IPS DF 6.9 (cell line): ENCODE measurements at places on chromosomes 1 and 21.
A peak's percentile ranks its signal among the peaks of the same experiment; 100 is the strongest.

DNA sequence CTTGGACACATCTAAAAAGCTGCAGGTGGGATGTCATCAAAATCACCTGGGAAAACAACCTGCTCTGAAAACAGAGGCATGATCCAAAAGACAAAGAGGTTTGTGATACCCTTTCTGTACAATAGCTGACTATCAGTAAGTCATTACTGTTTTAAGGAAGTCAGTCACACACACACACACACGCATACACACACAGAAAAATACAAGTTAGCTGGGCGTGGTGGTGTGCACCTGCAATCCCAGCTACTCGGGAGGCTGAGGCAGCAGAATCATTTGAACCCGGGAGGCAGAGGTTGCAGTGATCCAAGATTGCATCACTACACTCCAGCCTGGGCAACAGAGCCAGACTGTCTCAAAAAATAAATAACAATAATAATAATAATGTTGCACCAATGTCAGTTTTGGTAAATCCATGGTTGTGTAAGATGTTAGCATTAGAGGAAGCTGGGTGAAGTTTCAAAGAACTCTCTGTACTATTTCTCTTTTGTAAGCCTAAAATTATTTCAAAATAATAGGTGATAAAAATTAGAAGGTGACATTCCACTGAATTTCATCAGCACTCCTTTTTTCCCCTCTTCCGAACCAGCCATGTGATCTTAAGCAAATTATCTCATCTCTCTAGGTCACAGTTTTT is 9.9 kb upstream of the HLCS start:
- H3K27me3 ChIP-seq, result peaks cover 3% of the 10 kb centered on the region; the same call in 1 of the 2 replicates
- H3K36me3 ChIP-seq, result no peaks in the 10 kb centered on the region
- no peak overlapping the region for H3K4me3 ChIP-seq
- peaks cover 2% of the 10 kb centered on the region for H3K4me1 ChIP-seq
- no peak for DNase-seq

DNA sequence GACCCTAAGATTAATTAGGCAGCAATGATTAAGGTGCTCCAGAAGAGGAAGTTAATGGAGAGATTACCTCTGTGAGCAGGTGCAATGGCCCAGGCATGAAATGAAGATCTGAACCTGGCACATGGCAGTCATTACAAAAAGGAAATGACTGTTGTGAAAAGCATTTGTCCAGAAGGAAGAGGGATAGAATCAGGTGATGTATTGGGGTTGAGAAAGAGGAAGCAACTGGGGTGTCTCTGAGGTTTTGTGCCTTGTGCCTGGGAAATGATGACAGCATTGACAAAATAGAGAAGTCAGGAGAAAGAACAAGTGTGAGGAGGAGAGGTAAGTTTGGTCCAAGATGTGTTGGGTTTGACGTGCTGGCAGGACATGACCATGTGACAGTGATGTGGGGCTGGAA is 5.6 kb downstream of the CRCT1 start:
- no peaks in the 10 kb centered on the region for H3K4me1 ChIP-seq
- no peak for DNase-seq
- H3K27me3 ChIP-seq, result no peaks in the 10 kb centered on the region
- H3K27ac ChIP-seq, result no peak overlapping the region
- H3K4me3 ChIP-seq, result no peak overlapping the region

GRCh38 chr1:113422315-113423068 is 32.2 kb downstream of the MAGI3 start:
- H3K27me3 ChIP-seq, result no peaks in the 10 kb centered on the region
- no peaks in the 10 kb centered on the region for H3K36me3 ChIP-seq
- no peaks in the 10 kb centered on the region; the same call in 1 of the 2 replicates for H3K4me1 ChIP-seq
- H3K4me3 ChIP-seq, result no peak overlapping the region

DNA sequence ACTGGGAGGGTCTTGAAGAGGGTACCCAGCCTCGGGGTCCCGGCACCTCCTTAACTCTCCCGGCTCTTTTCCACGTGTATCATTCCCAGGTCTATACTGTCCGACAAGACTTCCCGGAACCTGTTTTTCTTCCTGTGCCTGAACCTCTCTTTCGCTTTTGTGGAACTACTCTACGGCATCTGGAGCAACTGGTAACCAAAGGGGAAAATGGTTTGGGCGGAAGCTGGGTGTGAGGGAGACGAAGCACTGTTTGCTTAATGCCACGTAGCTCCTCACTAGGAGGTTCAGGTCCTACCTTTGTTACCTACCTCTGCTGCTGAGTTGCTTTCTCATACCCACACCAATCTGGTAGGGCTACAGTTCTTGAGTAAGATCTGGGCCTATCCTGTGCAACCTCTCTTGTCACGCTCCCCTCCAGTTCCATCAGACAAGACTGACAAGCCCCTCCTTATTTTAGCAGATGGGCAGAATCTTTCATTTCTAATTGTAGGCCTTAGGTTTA is 642 bp downstream of the SLC30A7 start:
- H3K4me1 ChIP-seq, result no peaks in the 10 kb centered on the region
- no peaks in the 10 kb centered on the region for H3K36me3 ChIP-seq
- H3K27ac ChIP-seq, result no peak overlapping the region
- no peaks in the 10 kb centered on the region for H3K27me3 ChIP-seq
- no peak for DNase-seq
- H3K4me3 ChIP-seq, result peak overlapping the region; percentile 82

DNA sequence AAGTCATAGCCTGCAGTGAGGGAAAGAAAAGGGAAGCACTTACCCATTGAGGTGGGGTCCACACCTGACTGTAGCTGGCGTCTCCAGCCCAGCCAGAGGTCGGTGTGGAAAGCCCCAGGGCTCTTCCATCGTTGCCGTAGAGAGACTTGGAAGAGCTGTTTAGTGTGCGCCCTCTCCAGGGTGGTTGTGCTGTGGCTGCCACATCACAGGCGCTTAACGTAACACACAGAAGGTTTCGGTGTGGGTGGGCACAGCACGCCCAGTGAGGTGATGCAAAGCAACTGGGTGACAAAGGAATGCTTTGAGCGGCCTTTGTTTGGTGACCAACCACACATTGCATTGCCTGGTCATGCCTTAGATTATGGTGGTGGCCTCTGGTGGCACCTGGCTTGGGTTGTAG is 36.8 kb upstream of the KIF1B start:
- H3K4me3 ChIP-seq, result no peak overlapping the region
- no peaks in the 10 kb centered on the region for H3K4me1 ChIP-seq
- no peak for DNase-seq
- peaks cover 13% of the 10 kb centered on the region; the same call in 1 of the 2 replicates for H3K36me3 ChIP-seq
- no peaks in the 10 kb centered on the region for H3K27me3 ChIP-seq

- H3K27ac ChIP-seq, result no peak overlapping the region
- no peak overlapping the region for H3K4me3 ChIP-seq
- H3K36me3 ChIP-seq, result no peaks in the 10 kb centered on the region
- DNase-seq, result no peak
- H3K4me1 ChIP-seq, result no peaks in the 10 kb centered on the region
- no peaks in the 10 kb centered on the region for H3K27me3 ChIP-seq
Observed at GRCh38 chr1:82214606-82215005, 413.9 kb downstream of the ADGRL2 start.

GRCh38 chr1:232278925-232279324 is 351.0 kb downstream of the SIPA1L2 start:
- H3K4me1 ChIP-seq, result peaks cover 8% of the 10 kb centered on the region
- no peak for DNase-seq
- no peaks in the 10 kb centered on the region for H3K36me3 ChIP-seq
- no peak overlapping the region for H3K4me3 ChIP-seq
- H3K27me3 ChIP-seq, result no peaks in the 10 kb centered on the region

- H3K4me1 ChIP-seq, result peaks cover 3% of the 10 kb centered on the region; the same call in 1 of the 2 replicates
- H3K27me3 ChIP-seq, result no peaks in the 10 kb centered on the region
- H3K4me3 ChIP-seq, result no peak overlapping the region
- no peak overlapping the region for H3K27ac ChIP-seq
- H3K36me3 ChIP-seq, result no peaks in the 10 kb centered on the region
Observed at GRCh38 chr1:173280899-173281660, 73.9 kb upstream of the TNFSF4 start.

- no peaks in the 10 kb centered on the region for H3K36me3 ChIP-seq
- no peak overlapping the region for H3K27ac ChIP-seq
- H3K27me3 ChIP-seq, result no peaks in the 10 kb centered on the region
- H3K4me1 ChIP-seq, result peaks cover 24% of the 10 kb centered on the region
- H3K4me3 ChIP-seq, result no peak overlapping the region
Observed at GRCh38 chr1:226656601-226657277, 82.3 kb downstream of the ITPKB start.

DNA sequence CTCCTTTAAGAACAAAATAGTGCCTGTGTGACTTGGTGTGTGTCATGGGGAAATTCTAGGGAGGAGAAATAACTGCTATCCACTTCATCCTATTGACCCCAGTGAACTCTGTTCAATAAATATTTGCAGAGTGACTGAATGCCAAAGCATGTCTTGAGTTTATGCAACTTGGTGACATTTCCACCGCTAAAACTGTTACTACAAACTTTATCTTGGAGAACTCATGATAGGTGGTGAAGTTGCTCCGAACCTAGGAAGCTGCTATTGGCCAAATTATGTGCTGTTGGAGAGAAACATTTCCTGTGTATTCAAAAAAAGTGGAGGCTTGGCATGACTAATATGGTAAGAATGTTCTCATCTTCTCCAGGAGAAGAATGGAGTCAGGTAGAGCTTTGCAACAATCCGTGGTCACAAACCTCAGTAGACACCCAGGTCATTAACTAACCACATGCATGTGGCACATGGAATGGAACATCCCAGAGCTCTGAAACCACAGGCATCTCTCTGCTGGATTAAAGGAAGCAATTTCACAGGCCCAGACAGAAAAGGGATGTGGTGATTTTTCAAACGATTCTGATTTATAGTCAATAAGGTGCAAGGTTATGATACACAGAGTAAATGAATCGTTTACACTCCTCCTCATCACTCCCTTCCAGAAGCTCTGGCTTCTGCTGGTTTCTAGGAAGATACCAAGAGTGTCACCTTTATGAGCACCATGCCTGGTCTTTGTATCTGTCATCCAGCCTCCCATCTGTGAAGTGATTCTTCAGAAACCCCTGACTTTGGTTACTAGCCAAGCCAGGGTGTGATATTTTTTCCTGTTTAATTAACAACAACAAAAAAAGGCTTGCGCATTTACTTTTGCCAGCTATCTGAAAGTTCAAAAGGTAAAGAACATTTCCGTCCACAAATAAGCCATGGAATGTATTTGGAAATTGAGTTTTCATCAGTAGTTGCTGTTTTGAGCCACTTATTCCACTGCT is 361.1 kb downstream of the TGFB2 start:
- H3K27ac ChIP-seq, result no peak overlapping the region
- no peaks in the 10 kb centered on the region for H3K4me1 ChIP-seq
- H3K4me3 ChIP-seq, result no peak overlapping the region
- no peak for DNase-seq
- no peaks in the 10 kb centered on the region for H3K36me3 ChIP-seq

DNA sequence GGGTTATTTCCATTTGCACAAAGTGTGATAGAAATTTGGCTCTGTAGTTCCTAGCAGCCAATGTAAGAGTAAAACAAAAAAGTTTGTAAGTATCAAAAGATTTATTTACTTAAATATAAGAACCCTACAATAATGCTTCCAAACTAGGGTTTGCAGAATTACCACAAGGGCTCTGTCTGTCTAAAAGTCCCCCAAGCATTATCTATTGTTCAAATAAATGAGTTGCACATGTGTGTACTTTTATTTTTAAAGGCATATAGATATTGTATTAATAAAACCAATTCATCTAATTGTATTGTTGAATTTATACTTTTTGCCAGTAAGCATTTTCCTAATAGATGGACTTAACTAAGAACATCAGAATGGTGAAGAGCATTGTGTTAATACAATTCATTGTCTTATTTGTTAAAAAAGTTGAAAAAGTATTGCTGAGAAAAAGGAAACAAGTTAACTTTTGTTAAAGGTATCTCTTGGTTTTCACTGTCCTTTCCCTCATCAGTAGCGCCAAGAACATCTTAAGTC is 863 bp upstream of the PTPRC start:
- no peaks in the 10 kb centered on the region for H3K27me3 ChIP-seq
- H3K4me1 ChIP-seq, result no peaks in the 10 kb centered on the region
- H3K27ac ChIP-seq, result no peak overlapping the region
- no peak overlapping the region for H3K4me3 ChIP-seq

DNA sequence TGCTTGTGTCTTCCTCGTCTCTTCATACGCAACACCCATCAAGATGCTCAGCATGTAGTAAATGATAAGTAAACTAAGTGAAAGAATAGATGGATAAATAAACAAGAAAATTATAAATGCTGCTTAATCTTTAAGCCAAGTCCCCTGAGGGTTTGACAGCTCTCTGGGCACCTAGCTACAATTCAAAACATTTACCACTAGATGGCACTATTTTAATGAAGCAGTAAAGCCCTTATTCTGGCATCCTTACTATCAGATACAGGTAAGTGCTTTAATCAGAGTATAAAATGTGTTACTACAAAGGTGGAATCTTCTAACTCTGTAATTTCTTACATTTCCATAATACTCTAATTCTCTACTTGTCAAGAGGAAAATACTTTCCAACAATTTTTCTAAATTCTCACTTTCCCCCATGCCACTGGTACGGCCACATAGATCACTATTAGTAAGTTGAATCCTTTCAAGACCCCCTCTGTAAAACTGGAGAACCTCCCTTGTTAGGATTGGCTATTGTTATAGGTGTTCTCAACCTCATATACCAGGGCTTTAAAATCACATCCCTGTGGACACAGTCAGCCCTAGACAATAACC is 137.8 kb downstream of the BARHL2 start:
- no peak for DNase-seq
- H3K4me1 ChIP-seq, result no peaks in the 10 kb centered on the region
- no peaks in the 10 kb centered on the region for H3K36me3 ChIP-seq
- no peak overlapping the region for H3K4me3 ChIP-seq

DNA sequence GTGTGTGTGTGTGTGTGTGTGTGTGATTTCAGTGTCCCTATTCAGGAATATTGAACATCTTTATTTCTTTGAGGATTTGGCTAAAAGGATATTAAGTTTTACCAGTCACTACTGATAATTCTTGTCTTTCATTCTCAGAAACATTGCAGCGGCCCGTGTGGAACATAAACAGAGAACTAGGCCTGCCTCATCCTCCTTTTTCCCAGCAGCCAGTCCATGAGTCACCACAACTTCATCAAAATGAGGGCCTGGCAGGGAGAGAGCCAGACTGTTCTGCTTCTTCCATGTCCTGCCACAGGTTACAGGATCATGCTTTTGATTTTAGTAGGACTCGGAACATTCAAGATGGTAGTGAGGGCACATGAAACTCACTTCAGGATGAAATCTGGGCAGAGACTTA is 50.7 kb downstream of the LRIG2 start:
- H3K36me3 ChIP-seq, result peaks cover 22% of the 10 kb centered on the region; the same call in 1 of the 2 replicates
- no peaks in the 10 kb centered on the region for H3K4me1 ChIP-seq

- H3K27ac ChIP-seq, result no peak overlapping the region
- H3K36me3 ChIP-seq, result no peaks in the 10 kb centered on the region
- DNase-seq, result no peak
Observed at GRCh38 chr1:21608798-21609197, 60.4 kb downstream of the RAP1GAP start.

DNA sequence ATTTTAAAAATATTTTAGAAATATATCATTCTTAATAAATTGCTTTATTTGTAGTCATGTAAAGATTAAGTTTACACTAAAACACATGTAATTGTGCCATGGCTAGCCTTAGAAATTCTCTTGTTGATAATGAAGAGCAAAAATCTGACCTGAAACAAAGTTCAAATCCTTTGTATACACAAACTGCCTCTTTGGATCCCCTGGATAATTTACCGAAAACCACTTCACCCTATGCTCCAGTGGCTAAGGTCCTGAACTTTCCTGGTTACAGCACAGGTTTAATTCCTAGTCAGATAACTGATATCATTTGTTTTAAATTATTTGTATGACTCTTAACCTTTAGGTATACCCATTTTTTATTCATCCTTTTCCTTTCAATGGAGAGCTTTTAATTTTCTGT is 1093.2 kb upstream of the ADGRL4 start:
- no peak overlapping the region for H3K4me3 ChIP-seq
- no peaks in the 10 kb centered on the region for H3K4me1 ChIP-seq
- no peaks in the 10 kb centered on the region for H3K36me3 ChIP-seq
- no peak overlapping the region for H3K27ac ChIP-seq
- H3K27me3 ChIP-seq, result no peaks in the 10 kb centered on the region
- no peak for DNase-seq
